Activated CD4-positive, alpha-beta memory T cell treated with anti-CD3 and anti-CD28 coated beads for 36 hours (primary cell): ENCODE measurements at places on chromosomes 4 and X.

DNA sequence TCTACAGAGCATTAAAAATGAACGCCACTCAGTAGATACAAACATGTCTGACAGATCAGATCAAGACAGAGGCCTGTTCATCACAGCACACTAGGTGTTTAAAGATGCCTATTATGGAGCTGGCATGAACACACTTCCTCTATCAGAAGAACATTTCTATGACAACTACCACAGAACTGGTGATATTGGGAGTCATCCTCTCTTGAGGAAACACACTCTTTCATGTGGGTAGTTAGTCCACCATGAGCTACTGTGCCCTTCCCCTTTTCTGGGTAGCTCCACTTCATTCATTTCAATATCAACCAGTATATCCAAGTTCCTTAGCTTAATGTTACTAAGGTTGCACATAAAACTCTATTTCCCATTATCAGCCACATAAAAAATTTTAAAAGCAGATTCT lies 46.7 kb downstream of the MAOB start:
- no peak for DNase-seq

DNA sequence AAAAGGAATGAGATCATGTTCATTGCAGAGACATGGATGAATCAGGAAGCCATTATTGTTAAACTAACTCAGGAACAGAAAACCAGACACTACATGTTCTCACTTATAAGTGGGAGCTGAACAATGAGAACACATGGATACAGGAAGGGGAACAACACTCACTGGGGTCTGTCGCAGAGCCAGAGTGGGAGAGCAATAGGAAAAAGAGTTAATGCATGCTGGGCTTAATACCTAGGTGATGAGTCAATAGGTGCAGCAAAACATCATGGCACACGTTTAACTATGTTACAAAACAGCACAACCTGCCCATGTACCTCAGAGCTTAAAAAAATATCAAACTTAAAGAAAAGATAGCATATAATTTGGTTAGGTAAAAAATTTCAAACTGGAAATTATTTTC lies 281.4 kb downstream of the PABPC4L start:
- DNase-seq, result no peak

- DNase-seq, result no peak
Observed at GRCh38 chrX:144738246-144738645, 509.1 kb upstream of the SPANXN1 start.

DNA sequence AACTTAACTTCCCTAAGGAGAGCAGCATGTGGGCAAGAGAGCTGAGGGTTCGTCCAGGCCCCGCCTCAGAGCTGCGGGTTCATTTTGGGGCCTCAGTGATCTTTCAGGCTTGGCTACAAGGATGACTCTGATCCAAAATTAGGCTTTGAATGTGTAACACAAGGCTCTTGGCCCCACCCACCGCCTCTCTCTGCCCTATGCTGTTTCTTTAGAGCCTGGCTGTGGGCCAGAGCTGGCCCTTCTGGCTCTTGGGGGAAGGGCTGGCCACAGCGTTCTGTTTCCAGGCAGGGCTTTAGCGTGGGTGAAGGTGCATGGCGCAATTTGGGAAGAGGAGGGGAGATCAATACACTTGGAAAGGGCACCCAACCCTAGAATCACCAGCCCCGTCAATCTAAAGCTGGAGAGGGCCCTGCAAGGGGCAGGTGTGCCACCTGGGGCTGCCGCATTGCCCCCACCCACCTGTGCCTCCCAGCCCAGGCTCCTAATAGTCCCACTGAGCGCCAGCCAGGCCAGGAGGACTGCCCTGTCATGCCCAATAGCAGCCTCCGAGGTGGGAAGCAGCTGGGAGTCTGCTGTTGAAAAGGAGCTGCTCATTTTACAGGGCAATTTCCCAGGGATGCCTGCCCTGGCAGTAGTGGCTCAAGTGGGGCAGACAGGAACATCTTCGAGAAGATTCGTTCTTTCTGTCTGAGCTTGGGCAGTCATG lies 84.5 kb upstream of the MAML3 start:
- DNase-seq, result no peak

DNA sequence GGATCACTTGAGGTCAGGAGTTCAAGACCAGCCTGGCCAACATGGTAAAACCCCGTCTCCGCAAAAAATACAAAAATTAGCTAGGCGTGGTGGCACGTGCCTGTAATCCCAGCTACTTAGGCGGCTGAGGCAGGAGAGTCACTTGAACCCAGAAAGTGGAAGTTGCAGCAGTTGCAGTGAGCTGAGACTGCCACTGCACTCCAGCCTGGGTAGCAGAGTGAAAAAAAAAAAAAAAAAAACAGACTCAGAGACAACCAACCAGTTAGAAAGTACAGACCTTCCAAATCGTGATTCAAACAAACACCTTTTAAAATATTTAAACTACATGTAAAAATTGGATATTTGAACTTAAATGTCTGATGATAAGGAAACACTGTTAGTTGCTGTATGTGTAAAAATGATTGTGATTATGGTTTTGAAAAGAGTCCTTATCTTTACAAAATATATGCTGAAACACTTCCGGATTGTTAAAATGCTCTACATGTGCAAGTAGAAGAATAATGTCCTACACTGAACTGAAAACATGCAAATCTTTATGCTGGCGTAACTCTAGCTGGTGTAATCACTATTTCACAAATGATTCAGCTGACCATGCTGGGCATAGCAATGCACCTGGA lies 37.8 kb downstream of the SH3KBP1 start:
- DNase-seq, result no peak

DNA sequence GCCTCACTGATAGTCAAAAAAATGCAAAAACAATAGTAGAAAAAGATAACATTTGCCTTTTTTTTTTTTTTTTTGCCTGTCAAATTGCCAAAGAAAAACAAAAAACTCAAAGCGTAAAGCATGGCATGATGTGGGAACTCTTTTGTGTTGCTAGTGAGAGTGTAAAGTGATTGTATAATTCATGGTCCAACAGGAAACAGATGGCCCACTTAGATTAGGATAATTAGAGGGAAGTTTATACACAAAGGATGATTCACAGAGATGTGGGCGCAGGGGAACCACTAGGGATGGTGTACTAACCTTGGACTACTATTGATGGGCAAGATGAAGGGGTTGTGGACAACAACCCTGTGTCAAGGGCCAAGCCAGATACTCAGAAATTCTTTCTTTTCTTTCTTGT lies 16.4 kb downstream of the MCUB start:
- no peak for DNase-seq

DNA sequence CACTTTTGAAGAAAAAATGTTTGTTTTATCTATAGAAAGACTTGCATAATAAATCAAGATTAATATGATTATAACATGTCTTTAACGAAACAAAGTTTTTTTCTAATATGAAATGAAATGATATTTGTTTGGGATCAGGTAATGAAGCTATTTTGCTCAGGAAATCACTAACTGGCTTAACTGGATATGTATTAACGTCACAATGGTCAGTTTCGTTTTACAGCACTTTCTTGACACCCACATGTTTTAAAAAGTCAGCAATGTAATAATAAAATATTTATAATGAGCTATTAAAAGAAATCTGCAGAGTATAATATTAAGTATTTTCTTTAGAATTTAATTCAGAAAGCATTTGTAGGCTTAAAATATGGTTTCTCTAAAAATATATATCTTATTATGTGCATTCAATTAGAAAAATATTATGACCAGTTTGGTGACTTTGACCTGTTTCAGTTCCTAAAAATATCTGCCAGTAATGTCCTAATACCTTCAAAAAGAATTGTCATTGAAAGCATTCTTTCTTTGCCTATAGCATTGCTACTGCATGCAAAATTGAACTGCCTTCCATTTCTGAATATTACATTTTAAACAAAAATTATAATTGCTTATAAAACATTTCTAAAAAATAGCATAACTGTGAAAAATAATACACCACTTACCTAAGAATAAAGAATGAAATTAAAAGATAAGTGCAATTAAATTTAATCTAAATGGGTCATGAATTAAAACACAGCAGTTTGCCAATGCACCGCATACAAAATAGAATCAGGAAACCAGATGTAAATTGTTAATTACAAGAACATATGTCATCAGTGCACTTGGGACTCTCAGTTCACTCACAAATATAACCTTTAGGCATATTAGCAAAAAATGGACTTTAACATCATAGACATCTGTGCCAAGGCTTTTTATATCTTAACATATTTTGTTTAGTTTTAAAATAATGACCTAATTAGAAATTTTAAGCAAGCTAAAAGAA lies 31.6 kb downstream of the TIGD2 start:
- no peak for DNase-seq

DNA sequence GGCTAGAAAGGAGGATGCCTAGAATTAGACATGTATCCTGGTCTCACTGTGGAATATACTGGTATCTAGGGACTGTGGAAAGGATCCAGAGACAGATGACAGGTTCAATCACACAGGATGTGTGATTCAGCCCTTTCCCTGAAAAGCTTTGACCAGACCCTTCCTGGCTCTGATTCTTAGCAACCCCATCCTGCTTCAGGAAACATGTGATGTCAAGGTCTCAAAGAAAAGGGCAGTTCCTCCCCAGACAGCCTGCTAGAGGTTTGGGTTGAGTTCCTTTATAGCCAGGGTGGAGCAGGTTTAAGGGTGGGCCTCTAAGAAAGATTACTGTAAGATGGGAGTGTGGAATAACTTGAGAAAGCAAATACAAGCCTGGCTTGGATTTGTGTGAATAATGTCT lies 3.0 kb downstream of the BMP15 start:
- DNase-seq, result no peak

DNA sequence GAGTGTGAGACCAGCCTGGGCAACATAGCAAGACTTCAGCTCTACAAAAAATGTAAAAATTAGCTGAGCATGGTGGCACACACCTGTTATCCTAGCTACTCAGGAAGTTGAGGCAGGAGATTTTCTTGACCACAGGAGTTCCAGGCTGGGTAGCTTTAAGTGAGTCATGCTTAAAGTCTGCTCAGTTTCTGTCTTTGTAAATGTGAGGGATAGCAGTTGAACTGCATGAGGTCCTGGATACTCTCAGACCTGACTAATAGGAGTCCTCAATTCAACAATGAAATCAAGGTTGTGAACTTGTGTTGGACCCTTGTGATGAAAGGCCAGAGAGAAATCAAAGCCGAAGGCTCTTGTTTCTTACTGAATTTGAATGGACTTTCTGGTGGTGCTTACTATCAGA lies 45.2 kb downstream of the STARD8 start:
- no peak for DNase-seq

DNA sequence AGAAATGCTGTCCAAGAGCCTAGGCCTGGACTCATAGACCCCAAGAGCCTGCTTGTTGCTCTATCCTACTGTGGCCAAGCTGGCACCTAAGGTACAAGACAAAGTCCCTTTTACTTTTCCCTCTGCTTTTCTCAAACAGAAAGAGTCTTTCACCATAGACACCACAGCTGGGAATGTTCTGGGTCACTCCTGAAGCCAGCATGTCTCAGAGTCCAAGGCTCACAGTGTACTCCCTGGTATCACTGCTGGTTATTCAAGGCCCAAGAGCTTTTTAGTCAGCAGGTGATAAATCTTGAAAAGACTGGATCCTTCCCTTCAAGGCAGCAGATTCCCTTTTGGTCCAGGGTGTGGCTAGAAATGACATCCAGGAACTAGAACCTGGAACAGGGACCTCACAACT lies 328.8 kb downstream of the IQCM start:
- DNase-seq, result no peak

GRCh38 chr4:16066586-16067128 lies 17.2 kb downstream of the PROM1 start:
- DNase-seq, result no peak

- no peak for DNase-seq
Observed at GRCh38 chrX:23503835-23504539, 163.3 kb upstream of the PRDX4 start.

DNA sequence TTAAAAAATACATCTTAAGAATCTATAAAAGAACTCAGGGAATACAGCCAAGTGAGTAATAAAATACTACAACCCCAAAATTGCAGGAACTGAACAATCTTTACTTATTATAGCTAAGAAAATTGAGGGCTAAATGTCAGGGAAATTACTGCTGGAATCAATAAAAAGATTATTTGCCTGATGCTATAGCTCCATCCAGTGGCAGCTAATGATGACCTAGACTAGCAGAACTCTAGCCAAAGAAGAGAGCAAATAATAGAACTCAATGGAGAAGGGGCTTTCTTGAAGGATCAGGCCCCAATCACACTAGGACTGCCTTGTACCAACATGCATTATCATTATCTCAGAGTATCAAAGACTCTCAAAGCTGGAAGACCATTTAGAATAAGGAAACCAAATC lies 85.0 kb upstream of the FAM241A start:
- no peak for DNase-seq

GRCh38 chrX:9069573-9069972 lies 35.6 kb upstream of the FAM9B start:
- DNase-seq, result no peak

- DNase-seq, result no peak
Observed at GRCh38 chr4:80189956-80190677, 7.2 kb upstream of the PRDM8 start.

DNA sequence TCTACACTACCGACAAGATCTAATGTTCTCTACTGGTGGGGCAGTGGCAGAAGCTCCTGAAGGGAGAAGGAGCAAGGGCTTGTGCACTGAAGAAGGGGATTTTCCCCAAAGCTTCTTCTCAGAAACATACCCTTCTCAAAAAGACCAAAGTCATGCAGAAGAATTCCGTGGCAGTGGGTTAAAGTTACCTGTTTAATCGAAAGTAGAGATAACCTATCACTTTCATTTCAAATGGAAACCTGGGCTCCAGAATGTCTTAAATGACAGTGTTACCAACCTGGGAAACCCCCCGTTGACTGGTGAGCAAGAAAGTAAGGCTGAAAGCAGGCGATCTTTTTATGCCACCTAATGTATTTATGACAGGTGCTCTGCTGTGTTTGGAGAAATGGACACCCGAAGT lies 92.5 kb upstream of the TEX13D start:
- peak; percentile 61 for DNase-seq

GRCh38 chr4:109232681-109233080 lies 69.8 kb downstream of the COL25A1 start:
- no peak for DNase-seq

- DNase-seq, result no peak
Observed at GRCh38 chrX:20118065-20118824, 1.5 kb upstream of the MAP7D2 start.

- DNase-seq, result peak; percentile 22
Observed at GRCh38 chr4:54090804-54091623, 8.9 kb upstream of the GSX2 start.

DNA sequence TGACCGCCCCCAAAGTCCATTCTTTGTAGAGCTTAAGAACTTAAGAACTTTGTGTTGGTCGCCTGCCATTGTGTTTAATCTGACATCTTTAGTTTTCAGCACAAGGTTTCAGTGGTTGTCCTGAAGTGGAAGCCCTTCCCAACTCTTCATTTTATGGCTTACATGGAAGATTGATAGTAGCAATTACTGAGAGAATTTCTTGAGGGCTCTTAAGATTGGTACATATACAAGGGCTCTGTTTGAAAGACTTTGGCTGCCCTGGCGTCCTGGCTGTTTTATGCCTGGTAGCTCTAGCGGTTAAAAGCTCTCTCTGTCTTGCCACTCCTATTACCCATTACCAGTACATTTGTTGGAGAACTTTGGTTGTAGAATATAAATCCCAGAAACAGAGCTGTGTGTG lies 75.0 kb downstream of the KDM6A start:
- no peak for DNase-seq
